ENCODE measurements at places on chromosomes 3 and 15.

- no peak for DNase-seq
Observed at GRCh38 chr3:111831840-111832239, 27.2 kb upstream of the PHLDB2 start.

DNA sequence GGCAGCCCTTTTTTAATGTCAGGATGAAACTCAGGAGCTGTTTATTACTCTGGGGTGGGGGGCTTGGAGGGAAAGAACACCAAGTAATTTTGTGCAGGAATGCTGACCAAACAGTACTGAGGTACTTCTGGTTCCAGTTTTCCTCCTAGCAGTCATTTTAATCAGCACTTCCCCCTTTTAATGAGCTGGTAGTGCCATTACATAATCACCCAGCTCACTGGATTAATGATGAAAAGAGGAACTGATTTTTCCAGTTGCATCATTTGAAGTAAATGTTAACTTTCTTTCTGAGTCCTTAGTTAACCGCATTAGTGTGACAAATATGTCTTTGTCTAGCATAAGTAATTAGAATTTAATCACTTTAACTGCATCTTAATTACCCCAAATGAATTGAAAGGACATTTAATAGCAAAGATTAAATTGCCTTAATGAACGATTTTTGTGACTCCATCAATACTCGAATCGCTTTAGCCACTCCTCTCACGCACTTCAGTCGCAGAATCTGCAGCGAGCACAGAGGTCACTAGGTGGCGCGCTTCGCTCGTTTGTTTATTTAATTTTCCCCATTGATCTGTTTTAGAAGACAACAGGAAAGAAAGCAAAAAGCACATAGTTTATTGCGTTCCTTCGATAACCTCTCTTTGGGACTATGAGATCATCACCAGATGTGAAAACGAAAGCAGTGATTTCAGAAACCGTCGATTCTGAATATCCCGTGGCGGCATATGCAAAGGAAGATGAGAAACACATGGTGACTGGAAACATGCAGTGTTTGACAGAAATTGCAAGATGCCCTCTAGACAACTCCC is 9.8 kb downstream of the ONECUT1 start:
- no peak for DNase-seq

GRCh38 chr15:76802411-76802810 is 102.7 kb downstream of the SCAPER start:
- no peak for DNase-seq

GRCh38 chr15:29151484-29151857 is 118.2 kb downstream of the NSMCE3 start:
- DNase-seq, result no peak

GRCh38 chr3:168096210-168096652 is 507 bp upstream of the GOLIM4 start:
- peak; percentile 14 for DNase-seq

DNA sequence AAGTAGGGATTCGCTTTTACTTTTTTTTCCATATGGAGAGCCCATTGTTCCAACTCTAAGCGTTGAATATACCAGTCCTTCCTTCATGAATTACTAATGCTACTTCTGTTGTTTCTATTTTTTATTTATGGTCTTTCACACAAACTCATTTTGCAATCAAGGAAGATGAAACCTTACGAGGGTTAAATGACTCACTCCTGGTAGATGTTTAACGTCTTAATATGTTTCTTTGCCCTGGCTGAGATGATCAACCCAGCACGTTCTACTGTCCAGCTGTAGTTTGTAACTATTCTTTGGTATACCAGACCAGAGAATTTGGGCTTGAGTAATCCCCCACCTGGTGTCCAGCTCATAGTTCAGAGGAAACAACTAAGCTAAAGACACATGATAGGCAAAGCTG is 23.1 kb downstream of the CDCP1 start:
- DNase-seq, result no peak

DNA sequence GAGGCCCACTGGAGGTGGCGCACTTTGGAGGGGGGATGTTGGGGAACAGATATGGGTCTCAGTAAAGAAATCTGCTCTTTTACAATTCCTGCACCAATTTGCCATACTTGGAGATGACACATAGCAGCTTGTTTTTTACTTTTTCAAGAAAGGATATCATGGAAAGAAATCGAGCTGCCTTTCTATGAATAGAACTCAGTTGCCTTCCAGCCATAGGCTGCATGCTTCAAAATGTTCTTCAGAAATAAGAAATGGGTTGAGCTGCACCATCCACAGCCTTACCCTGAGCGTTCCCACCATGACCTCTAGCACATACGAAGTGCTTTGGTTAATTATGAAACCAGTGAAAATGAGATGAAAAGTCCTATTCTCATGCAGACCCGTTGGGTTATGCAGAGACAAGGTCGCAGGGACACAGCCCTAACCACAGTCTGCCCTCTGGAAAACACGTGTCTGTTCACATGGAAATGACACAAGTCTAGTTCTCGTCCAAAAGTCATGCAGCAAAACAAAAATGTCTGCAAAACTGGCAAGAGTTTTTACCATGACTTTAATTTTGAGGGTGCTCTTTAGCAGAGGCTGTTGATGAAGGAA is 36.3 kb downstream of the NGRN start:
- DNase-seq, result no peak

- peak; percentile 91 for DNase-seq
Observed at GRCh38 chr15:93087825-93088199, 1.2 kb downstream of the RGMA start.

GRCh38 chr3:175186511-175186910 is 327.4 kb downstream of the NAALADL2 start:
- DNase-seq, result no peak

DNA sequence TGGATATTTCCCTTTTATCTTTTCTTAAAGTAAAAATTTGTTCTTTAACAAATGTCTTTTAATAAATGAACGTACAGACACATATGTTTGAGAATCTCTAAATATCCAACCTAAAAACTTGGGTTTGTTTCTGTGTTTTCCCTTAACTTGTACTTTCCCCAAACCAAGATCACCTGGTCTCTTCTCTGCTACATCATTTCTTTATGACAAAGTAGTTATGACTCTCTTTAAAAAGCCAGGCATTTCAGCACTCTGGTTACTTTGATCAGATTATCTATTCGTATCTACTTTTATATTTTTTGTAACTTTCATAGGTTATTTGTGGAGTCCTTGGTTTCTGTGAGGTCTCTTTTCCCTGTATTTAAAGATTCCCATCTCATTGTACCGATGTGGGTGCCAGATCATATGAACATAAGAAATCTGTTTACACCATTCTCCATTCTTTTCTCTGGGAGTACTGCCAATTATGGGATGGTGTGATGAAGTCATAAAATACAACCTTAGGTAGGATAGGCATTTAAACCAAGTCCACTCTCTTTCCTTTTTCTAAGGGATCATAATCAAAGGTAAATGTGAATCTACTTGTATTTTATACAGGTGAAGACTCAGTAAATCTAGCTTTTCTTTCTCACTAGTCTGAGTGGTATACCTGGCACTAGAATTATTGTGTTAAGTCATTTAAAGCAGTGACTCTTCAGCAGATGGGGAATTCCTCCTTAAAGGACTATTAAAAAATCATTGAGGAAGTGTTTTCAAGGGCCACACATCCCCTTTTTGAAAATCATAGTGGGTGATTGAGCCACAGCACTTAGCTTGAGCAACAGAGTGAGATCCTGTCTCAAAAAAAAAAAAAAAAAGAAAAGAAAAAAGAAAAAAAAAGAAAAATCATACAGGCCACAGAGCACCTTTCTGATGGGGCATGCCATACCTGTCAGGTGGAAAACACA is 12.4 kb upstream of the NFKBIZ start:
- DNase-seq, result no peak

- no peak for DNase-seq
Observed at GRCh38 chr15:51286816-51287215, 51.6 kb downstream of the CYP19A1 start.

DNA sequence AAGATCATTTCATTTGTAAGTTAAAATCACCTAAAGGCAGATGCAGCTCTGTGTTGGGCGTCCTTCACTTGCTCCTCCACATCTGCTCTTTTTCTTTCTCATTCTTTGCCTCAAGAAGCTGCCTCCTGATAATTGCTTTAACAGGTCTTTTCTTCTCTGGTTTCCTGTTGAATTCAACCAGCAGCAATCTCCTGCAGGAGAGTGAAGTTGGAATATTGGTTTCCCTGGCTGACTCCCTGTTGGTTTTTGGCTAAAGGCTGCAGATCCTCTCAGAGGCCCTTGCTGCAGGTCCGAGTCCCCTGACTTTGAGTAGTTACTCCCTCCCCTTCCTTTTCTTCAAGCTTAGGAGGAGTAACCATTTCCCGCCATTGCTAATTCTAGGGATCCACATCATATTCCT is 4.2 kb downstream of the TP63 start:
- DNase-seq, result no peak

DNA sequence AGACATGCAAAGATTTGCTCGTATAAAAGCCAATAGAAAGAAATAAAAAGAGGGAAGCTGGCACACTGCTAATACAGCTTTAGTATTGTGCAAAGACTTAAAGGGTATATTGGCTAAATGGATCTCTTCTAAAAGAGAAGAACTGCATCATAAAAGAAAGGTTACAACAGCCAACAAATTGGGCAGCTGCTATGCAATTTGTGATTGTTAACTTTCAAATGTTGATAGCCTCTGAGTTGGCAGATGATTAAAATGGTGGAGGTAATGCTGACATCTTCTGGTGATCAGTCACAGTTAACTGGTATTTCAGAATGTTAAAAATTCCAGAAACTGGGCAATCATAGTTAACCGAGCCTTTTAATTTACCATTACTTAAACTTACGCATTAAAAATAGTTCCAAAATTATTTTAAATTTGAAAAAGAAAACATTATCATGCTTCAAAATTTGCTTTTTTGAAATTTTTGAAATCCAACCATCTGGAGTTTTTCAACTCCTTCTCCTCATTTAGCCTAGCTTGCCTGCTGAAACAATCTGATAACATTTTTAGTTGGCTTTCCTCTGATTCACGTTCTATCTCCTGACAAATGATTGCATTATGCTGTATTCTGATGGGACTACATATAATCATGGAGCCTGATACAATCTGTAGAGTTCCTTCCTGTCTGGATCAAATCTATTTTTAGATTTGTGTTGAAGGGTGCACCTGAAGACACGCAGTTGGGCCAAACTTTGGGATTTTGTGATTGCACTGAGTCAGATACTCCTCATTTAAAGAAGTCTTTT is 144.0 kb upstream of the PDZRN3 start:
- no peak for DNase-seq

GRCh38 chr3:101940521-101941317 is 91.4 kb downstream of the NFKBIZ start:
- no peak for DNase-seq

DNA sequence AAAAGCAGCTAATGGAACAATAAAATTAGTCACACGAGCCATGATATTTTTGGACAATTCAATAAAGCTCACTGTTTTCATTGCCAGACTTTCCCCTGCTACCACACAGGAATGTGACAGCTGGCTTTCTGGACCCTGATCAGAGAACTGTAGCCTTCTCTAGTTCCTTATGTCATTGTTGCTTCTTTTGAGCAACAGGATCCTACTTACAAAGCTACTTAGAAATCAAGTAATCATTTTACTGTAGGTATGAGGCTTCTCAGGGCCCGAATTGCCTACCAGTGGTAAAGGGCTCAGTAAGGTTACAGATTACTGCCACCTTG is 94.3 kb upstream of the AADACL2 start:
- no peak for DNase-seq

GRCh38 chr3:11606865-11607440 is 36.8 kb downstream of the VGLL4 start:
- no peak for DNase-seq

DNA sequence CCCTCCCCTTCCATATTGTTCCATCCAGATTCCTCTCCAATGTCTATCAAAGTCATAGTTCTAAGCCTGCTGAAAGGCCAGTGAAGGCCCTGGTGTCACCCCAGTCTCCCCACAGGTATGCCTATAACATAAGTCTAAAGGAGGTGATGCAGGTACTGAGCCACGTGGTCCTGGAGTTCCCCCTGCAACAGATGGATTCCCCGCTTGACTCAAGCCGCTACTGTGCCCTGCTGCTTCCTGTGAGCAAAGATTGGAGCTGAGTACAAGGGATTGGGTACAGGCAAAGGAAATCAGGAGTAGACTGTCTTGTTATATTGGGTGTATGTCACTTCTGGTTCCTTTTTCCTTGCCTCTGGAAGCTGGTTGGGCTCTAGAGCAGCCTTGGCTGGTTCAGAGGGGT is 8.2 kb downstream of the EIF2B5 start:
- DNase-seq, result no peak

GRCh38 chr3:41753651-41754050 is 208.3 kb downstream of the ULK4 start:
- no peak for DNase-seq

DNA sequence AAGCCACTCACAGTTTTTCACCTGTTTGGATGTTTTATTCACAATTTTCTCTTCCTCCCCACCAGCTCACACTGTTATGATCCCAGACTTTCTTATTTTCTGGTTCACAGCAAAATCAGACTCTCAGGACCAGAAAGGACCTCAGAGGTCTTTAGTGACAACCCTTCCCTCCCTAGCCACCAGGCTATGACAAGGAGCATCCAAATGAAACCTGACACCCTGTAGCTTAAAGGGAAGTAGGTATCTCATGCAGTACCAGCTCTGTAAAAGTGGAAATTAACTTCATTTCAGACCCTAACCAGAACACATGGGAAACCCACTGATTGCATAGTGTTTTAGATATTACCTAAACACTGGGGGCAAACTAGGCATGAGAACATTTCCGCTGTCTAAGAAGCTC is 45.3 kb downstream of the ATP13A5 start:
- no peak for DNase-seq

GRCh38 chr3:126961191-126961790 is 21.6 kb upstream of the PLXNA1 start:
- no peak for DNase-seq

- DNase-seq, result no peak
Observed at GRCh38 chr3:141312354-141313092, 55.8 kb upstream of the ZBTB38 start.

DNA sequence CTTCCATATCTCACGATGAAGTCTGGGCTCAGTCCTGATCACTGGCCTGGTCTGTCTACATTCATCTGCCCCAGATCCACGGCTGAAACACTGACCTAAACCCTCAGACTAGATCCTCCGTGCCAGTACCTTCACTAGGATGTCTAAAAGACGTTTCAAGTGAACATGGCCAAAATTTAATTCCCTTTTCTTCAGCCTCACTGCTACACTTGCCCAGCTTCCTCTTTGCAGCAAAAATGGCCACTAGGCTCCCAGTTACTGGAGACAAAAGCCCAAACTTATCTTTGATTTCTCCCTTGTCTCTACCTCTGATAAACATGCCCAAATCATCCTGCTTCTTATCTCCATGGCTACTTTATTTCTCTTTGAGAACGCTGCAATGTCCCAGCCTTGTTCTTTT is 1.7 kb downstream of the RASSF1 start:
- DNase-seq, result no peak

GRCh38 chr15:66156310-66156975 is 97.1 kb downstream of the MEGF11 start:
- no peak for DNase-seq

GRCh38 chr3:9884555-9885165 is 4.6 kb upstream of the CIDEC start:
- DNase-seq, result no peak

DNA sequence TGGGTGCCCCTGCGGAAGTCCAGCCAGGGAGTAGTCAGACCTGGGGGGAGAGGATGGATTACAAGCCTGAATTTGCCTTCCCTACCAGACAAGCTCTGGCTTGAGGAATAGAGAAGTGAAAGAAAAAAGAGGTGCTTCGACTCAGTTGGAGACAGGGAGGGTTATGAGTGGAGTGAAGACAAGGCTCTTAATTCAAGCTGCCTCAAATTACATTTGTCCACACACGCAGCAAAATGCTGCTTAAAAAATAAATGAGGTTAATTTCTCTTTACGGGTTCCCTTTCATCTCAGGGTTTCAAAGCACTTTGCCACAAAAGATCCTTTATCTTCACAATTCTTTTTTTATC is 49.0 kb upstream of the SLC4A7 start:
- no peak for DNase-seq

- no peak for DNase-seq
Observed at GRCh38 chr3:127446756-127447155, 143.8 kb downstream of the TPRA1 start.

Data from GM19239 (cell line).